ENCODE measurements at places on chromosomes 3 and 15.
A peak's percentile ranks its signal among the peaks of the same experiment; 100 is the strongest.

GRCh38 chr3:110070161-110070916, 733.0 kb upstream of the DPPA4 start:
- no peak for DNase-seq

GRCh38 chr15:62807539-62808130, 234.9 kb upstream of the TPM1 start:
- DNase-seq, result no peak

GRCh38 chr3:15707779-15708178, 90.0 kb downstream of the ANKRD28 start:
- DNase-seq, result no peak

- no peak for DNase-seq
Measured at GRCh38 chr15:90376789-90377188, 11.3 kb upstream of the IQGAP1 start.

GRCh38 chr3:63092515-63092914, 185.6 kb upstream of the SYNPR start:
- DNase-seq, result no peak

DNA sequence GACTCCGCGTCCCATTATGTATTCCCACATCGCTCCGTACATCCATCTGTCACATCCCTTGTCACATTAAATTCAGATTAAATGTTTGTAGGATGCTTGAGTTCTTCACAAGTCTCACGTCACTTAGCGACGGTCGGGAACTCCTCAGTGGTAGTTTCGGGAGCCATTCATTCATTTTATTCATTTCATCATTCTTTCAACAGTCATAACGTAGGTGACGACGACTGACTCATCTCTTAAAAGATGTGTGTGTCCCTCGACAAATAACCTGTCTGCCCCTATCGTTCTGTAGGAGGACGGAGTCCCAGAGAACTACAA, 272 bp upstream of the SRPRB start:
- no peak for DNase-seq

- peak; percentile 39 for DNase-seq
Measured at GRCh38 chr3:132317229-132317948, at the start of gene ACP3. Gene ACP3, plus strand, starts transcription at chr3:132317407. Its CDS starts 50 bp downstream, at chr3:132317457.

- DNase-seq, result no peak
Measured at GRCh38 chr15:89781891-89782618, 5.9 kb downstream of the MESP2 start.

GRCh38 chr3:23183731-23184130, 19.4 kb upstream of the UBE2E2 start:
- DNase-seq, result peak; percentile 74

DNA sequence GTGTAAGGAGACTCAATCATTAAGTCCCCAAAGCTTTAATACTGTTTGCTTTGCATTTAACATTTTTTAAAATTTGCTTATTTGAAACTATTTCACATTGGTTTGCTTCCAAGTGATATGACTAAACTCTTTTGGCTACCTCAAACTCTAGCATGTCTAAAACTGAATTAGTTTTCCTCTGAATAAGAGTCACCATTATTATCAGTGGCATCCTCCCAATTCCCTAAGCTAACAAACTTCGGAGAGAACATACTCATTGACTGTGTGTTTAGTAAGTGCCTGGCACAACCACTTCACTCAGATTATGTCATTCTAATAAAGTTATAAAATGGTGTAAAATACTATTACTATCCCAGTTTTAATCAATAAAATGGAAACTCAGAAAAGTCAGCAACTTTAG, 21.9 kb downstream of the ATOSA start:
- no peak for DNase-seq

DNA sequence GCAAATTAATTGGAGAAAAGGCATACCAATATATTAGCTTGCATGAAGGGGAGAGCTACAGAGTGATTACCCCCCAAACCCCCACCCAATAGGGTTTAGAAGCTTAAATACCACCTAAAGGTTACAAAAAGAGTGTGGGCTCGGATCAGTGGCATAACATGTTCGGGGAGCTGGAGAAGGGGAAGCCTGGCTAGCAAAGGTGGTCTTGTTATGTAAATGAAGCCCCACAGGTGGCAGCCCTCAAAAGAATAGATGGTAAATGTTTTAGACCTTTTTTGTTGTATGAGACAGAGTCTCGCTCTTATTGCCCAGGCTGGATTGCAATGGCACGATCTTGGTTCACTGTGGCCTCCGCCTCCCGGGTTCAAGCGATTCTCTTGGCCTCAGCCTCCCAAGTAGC, 10.9 kb upstream of the PXK start:
- DNase-seq, result no peak

GRCh38 chr3:165796701-165797100, 40.5 kb downstream of the BCHE start:
- DNase-seq, result no peak

DNA sequence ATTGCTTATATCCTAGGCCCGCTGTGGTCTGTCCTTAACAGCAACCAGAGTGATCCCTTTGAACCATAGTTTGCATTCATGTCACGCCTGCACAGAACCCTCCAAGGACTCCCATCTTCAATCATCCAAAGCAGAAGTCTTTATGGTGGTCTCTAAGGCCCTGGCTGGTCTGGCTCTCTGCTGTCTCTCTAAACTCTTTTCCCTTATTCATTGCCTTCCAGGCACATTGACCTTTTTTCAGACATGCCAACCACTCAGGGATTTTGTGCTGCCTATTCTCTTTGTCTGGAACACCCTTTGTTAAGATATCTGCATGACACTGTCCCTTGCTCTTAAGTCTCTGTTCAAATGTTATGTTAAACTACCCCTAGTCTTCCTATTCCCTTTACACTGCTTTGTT, 21.9 kb upstream of the ZBTB47 start:
- DNase-seq, result no peak

DNA sequence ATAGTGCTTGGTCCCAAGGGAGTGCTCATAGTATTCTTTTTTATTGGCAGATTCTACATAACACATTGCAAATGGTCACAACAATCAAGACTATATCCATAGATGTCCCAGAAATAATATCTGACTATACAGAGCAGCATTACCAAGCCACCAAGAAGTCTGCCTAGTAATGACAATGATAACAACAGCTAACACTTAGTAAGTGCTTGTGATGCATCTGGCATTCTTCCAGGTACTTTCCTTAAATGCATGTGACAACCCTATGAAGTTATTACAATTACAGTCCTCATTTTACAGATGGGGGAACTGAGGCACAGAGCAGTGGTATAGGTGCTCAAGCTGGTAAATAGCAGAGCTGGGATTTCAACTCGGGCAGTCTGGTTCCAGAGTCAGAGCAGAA, 49.6 kb upstream of the ICE2 start:
- DNase-seq, result no peak

- DNase-seq, result peak; percentile 94
Measured at GRCh38 chr3:194130807-194131589, 5.0 kb upstream of the HES1 start.

DNA sequence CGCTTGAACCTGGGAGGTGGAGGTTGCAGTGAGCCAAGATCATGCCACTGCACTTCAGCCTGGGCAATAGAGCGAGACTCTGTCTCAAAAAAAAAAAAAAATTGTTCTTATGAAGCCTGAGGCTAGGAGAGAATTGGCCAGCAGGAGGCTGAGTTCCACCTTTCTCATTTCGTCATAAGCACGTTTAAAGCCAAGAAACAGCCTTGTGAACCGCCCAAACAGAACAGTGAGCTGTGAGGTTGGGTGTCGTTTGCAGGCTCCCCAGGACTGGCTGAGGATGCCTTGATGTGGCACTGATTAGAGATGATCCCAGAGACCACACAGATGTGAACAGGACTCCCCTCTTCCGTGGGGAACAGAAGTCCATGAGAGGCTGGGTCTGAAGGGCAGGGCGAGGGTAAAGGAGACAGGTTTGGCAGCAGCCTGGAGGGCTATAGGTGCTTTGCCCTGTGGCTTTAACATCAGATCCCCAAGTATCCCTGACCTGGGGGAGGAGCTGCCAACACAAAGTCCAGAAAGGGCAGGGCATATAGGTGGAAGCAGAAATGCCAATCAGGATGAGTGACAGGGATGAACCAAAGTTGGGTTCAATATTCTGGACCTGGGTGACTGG, 52.9 kb downstream of the CLEC3B start:
- peak; percentile 17 for DNase-seq

DNA sequence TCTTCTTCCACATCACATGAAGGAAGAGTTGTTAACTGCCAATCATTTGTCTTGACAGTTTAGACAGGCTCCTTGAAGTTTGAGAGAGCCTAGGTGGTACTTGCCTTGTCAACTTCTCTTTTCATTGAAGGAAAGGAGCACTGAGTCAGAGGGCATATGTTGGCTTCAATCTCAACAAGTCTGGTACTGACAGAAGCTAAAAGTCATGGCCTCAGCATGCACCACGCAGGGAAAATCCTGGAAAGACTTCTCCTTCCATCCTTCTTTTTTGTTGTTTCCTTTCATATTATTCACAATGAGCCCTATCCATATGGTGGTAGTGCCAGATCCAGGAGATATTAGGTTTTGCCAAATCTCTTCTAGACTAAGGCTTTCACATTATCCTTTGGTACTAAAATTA, 1272.5 kb downstream of the ROBO1 start:
- no peak for DNase-seq

- no peak for DNase-seq
Measured at GRCh38 chr15:31049111-31049510, 52.4 kb downstream of the TRPM1 start.

GRCh38 chr3:88369337-88369736, 219.6 kb downstream of the C3orf38 start:
- DNase-seq, result no peak

DNA sequence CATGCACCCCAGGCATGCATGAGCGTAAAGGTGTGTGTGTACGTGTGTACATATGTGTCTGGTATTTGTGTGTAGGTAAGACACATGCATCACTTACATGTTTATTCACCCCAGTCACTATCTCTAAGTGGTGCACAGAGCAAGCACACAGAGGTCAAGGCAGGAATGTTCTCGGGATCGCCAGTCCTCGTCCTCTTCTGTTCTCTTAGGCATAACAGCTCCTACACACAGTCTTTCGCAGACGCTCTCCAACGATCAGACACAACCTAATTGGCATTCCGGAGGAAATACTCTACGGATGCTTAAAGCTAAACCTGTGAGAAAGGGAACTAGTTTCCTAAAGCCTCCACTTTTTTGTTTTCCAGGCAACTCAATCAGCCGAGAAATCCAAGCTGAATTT, 95.9 kb downstream of the ADAMTS17 start:
- DNase-seq, result no peak

- no peak for DNase-seq
Measured at GRCh38 chr15:45588219-45588875, 1.2 kb downstream of the BLOC1S6 start.

- DNase-seq, result no peak
Measured at GRCh38 chr15:80404057-80404760, at the start of gene ARNT2. Gene ARNT2, plus strand, starts transcription at chr15:80404382. Its CDS starts 134 bp downstream, at chr15:80404516.

DNA sequence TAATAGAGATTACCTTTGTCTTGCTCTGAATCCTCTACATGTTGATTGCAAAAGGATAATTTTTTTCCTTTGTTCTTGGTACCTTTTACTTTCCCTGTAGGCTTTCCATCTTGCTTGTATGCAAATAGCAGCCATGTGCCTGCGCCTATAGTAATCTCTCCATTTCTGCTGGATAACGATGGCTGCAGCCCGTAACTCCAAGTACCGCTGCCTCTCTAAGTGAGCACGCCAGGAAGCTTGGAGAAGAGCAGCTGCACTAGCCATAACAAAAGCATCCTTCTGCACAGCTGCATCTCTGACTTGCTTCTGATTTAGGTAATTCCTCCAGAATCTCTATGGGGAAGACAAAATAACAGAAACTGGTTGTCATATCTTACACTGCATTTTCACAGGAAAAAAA, 89.3 kb downstream of the NR2E3 start:
- no peak for DNase-seq

DNA sequence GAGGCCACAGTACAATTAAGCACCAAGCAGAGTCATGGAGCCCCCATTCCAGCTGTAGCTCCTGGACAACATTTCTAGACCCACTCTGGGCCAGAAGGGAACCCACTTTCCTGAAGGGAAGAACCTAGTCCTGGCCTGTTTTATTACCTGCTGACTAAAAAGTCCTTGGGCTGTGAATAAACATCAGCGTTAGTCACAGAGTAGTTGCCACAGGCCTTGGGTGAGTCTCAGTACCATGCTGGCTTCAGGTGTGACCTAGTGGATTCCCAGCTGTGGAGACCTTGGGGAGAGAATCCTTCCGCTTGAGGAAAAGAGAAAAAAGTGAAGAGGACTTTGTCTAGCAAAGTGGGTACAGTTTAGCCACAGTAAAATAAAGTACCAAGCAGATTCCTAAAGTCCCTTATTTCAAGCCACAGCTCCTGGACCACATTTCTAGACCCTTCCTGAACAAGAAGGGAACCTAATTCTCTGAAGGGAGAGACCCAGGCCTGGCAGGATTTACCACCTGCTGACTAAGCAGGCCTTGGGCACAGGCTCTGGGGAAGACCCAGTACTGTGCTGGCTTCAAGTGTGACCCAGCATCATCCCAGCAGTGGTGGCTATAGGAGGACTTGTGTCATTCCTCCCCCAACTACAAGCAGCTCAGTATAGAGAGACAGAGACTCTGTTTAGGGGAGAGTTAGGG, 118.3 kb upstream of the KCNH8 start:
- no peak for DNase-seq

GRCh38 chr3:25235031-25235430, 193.0 kb upstream of the RARB start:
- DNase-seq, result no peak

GRCh38 chr3:188974856-188975599, 196.7 kb upstream of the TPRG1 start:
- no peak for DNase-seq

DNA sequence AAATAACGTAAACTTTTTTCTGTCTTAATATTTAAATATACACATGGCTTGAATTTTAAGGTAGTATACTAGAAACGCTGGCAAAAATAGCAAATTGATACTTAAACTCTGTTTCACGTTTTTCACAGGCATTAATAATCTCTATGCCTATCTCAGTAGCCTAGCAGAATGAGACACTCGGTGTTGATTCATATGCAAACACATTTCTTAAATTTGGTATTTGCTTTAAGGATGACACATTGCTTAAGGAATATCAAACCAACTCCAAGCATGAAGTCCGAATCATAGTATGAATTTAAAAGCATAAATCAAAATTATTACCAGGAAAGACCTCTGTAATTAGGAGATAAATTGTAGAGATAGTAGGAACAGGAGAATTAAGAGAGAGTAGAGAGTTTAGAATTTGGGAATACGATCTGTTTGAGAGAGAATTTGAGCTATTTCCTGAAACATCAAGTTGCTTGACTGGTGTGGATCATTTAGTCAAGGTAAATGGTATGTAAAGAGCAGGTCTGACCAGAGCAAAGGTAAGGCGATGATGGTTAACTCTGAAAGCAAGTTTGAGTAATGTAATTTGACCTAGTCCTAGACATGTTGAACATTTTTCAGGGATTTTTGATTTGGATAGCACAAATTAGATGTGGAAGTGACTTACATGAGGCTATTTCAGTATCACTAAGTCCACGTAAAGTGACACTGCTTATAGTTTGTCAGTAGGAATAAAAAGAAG, 236.1 kb downstream of the ROBO1 start:
- no peak for DNase-seq

DNA sequence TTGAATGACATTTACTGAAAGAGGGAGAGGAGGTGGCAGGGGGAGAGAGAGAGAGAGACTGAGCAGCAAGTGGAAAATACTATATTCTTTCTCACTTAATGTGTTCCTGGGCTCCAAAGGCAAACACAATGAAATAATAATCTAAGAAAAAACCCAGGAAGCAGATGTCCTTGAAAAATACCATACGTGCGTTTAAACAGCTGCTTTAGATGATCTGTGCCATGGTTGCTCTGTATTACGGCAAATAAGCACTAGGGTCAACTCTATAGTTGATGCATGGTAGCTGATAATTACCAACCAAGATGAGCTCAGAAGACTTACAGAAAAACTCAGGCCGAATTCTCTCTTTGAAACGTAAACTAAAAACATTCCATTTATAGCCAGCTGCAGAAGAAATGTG, 410.3 kb upstream of the TBL1XR1 start:
- DNase-seq, result no peak

Measured in NCI-H526 (cell line).